ENCODE measurements at places on chromosomes 3 and 15.

GRCh38 chr15:39789736-39790135, 7.1 kb upstream of the FSIP1 start:
- no peak for DNase-seq

GRCh38 chr3:177835917-177836316, 638.6 kb upstream of the TBL1XR1 start:
- DNase-seq = no peak

- DNase-seq = no peak
These were observed 570.2 kb upstream of the ALCAM start for GRCh38 chr3:104796556-104796955.

DNA sequence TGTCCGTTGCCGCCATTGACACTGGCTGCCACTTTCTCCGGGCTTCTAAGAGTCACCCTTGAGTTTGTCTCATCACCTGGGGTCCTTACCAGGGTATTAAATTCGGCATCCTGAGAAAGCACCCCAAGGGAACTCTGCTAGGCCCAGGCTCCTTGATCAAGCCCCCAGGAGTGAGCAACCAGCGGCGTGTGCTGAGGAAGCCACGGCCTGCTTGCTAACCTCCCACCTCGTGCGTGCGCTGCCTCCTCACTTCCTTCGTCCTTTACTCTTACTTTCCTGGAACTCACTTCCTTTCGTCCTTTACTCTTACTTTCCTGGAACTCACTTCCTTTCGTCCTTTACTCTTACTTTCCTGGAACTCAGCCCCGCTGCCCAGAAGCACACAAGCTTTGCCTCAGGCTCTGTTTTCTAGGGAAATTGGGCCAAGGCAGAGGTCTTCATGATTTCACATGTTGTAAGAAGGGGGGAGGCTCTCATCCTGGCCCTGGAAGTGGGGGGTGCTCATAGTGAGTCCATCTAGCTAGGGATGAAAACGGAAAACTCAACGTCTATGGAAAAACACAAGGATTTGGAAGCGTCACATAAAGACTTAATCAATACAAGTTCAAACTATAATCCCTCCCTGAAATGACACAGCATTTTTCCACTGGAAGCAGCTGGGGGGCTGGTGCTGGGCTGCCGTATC, 36.7 kb upstream of the BDH1 start:
- no peak for DNase-seq

DNA sequence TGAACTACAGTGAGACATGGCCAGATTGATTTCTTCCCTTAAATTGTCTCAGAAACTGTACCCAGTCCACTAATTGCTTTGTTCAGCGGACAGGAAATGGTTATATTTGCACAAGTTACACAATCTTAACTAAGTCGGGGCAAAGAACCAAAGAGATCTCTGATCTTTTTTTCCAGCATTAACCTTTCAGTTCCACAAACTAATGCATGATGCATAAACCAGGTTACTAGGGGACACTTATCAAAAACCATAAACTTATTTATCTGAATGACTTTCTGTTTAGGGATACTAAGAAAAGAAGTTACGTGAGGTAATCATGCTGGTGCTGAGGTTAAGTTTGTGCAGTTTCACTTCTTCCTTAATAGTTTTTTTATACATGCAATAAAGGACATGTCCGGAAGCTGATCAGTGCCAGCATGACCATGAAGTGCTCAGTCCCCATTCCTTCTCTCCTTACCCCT, 22.4 kb downstream of the FNDC3B start:
- no peak for DNase-seq

DNA sequence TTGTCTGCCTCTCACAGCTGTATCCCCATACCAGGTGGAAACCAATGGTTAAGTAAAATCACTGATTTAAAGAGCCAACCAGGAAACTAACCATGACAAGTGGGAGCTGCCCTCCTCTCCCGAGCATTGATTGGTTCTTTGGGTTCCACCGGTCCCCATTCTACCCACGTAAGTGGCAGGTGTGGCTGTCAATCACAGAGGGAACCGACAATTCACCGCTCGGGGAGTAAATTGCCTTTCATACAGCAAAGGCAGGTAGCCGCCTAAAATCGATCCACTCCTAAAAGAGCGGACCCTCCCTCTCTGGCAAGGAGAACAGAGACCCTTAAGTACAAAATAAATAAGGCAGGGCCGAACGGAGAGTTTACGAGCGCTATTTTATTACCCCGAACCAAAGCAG, 1.2 kb downstream of the ERC2 start:
- no peak for DNase-seq

GRCh38 chr3:67648701-67649100, 5.7 kb downstream of the SUCLG2 start:
- no peak for DNase-seq

- peak; percentile 74 for DNase-seq
These were observed 12.4 kb upstream of the RAB11A start for GRCh38 chr15:65856821-65857455.

GRCh38 chr3:26004172-26004571, 214.3 kb downstream of the OXSM start:
- no peak for DNase-seq

- no peak for DNase-seq
These were observed 15.7 kb upstream of the CAND2 start for GRCh38 chr3:12780751-12781150.

DNA sequence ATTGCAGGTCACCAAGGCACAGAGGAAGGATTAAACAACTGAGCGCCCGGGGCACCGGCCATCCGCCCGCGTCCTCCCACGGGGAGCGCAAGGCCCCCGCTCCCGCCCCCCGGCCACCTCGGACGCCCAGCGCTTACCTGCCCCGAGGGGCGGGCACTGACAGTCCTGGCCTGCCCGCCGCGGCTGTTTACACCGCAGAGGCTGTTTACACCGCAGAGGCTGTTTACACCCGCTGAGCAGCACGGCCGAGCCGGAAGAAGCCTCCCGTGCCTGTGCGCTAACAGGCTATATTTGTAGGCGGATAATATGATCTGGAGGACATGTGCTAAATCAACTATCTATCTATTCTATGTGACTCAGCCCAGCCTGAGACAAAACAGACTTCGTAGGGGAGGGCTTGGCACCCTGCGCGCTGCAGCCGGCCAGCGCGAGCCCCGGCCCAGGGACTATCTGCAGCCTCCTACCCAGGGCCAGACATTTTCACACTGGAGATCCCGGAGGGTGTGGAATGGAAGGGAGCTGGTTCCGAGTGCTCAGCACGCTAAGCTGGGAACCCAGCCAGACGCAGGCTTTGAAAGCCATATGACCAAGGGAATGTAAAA, at the start of gene LRRC2:
Gene LRRC2, minus strand, starts transcription at position 263 of the 602 bp plus-strand sequence. CDS start 14,711 bp downstream, outside the sequence.
- peak; percentile 3 for DNase-seq

- no peak for DNase-seq
These were observed 402.1 kb downstream of the PDCD6IP start for GRCh38 chr3:34200576-34200975.

DNA sequence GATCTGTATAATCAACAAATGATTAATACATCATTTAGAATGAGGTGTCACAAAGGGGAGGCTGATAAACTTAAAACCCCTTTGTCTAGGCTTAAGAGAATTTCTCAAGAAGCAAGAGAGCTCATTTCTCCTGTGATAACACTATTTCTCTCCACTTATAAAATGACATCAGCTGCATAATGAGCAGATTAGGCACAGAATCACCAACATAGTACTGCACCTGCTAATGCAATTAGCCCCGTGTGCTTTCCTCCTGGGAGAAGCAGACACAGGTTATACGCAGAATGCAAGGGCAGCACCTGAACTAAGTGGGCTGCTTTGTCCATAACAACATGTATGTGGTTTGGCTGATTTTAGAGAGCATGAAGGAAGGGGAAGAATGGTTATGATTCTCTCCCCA, 515.3 kb upstream of the CFAP20DC start:
- DNase-seq = no peak

DNA sequence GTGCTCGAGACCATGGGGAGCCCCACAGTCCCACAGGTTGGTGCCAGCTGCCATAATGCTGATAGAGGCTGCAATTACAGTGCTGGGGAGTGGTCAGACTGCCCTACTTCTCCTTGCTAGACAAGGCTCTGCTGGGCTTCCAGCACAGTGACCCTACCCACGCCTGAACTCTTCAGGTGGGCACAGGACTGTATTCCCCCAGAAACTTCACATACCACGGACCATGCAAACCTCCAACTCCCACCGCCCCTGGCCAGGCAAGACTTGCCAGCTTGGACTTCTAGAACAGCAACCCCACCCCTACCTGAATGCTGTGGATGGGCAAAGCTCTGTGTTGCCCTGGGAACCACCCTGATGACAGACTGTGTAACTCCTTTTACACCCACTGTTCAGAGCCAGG, 885.3 kb downstream of the SI start:
- DNase-seq = no peak

GRCh38 chr3:101548527-101549105, 13.1 kb upstream of the TRMT10C start:
- DNase-seq = no peak

DNA sequence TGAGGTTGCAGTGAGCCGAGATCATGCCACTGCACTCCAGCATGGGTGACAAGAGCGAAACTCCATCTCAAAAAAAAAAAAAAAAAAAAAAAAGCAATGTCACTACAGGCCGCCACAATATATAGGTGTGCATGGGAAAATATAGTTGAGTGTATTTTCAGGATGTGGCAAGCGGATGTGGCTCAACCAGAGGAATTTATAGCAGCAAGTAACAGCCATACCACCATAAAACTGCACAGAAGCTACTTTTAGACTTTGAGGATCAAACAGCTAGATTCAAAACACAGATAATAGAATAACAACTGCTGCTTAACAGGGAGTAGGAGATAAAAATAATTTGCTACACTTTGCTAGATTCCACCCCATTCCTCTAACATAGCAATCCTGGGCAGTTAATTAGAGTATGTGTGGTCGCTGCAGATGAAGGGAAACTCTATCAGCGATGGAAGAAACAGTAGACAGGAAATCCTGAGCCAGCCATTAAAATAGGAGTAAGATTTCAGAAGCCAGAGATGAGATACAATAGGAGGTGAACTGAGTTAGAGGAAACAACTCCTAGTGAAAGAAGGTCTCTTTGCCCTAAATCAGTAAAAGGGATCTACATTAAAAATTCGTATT, 318.7 kb upstream of the STT3B start:
- no peak for DNase-seq

- DNase-seq = no peak
These were observed 61.4 kb downstream of the DENND4A start for GRCh38 chr15:65730549-65731172.

- peak; percentile 67 for DNase-seq
These were observed 8.1 kb downstream of the PPM1M start for GRCh38 chr3:52253314-52254304.

GRCh38 chr3:129747136-129747535, 140.7 kb upstream of the PLXND1 start:
- no peak for DNase-seq

DNA sequence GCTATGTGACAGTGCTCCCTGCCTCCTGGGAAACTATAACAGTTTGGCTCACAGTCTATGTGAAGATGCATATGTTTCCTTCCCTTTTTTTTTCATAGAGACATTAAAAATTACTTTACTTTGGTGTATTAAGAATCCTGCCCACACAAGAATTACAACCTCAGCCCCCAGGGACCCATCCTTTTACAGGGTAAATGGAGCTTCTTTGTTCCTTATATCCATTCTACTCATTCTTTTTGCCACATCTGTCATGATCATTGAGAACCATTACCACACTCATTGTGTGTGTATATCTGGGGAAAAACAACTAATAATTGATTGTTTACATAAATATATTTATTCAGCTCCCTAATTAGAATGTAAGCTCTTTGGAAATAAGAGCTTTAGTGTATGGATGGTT, 157.4 kb downstream of the SSR3 start:
- DNase-seq = no peak

DNA sequence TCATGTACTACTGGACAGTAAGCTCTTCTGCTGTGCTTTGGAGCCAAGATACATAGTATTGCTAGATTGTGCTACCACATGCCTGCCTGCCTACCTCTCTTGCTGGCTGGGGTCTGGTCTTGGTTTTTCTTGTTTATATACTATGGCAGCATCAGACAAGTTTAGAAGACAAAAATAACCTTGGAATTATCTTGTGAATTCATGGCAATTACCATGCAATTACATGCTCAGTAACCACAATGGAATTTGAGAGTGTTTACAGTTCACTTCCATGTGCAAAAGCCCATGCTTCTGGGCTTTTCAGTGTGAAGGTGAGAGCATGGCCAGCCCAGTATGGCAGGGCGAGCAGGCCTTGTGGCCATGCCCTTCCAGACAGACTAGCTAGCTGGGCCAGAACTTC, 48.0 kb upstream of the C15orf61 start:
- DNase-seq = no peak

GRCh38 chr15:41309226-41309905, 23.0 kb downstream of the OIP5 start:
- DNase-seq = no peak

GRCh38 chr15:71431343-71432336, 316.4 kb downstream of the THSD4 start:
- DNase-seq = no peak

DNA sequence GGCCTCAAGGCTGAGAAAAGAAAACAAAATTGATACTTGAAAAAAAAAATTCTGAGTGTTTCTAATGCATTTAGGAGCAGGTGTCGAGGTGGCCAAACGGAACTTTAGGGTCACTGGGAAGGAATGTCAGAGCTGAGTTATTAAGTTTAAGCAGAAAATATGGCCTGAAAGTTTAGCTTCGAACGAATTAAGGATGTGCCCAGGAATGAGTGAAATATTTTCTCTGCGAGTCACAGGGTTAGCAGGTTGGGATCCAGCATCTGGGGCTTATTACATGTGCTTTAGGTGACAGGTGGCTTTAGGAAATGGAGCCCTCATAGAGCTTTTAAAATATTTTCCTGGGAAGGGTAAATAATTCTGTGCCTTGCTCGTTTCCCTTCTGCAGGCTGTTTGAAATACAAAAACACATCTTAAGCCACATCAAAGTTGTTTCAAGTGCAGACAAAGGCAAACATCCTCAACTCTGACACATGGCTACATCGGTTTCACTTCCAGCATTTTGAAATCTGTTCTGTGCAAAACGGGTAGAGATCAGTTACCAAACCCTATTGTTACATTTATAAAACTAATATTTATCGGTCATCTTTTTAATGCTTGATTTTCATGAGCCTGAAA, 143.1 kb upstream of the ARRDC4 start:
- DNase-seq = no peak

DNA sequence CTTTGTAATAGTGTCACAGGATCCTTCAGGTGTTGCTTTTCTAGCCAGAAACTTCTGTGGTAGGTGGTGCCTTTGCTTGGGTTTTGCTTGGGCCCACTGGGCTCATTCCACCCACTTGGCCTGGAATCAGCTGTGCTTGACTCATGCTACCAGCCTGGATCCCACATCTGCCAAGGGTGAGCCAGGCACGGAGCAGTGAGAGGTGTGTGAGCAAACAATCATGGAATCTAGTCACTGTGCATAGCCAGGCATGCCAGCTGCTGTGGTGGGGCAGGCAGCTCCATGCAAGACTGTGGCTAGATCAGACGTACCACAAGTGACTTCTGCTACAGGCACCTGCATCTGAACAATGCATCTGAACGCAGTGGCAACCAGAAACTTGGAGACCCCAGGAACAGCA, 275.9 kb downstream of the UBE2E2 start:
- DNase-seq = no peak

Measured in activated CD4-positive, CD25-positive, alpha-beta regulatory T cell (primary cell).